Activated B cell treated with CpG ODN at 0.5 μM for 24 hours (primary cell): ENCODE measurements at places on chromosomes 16 and 17. TPM values are rescaled to one million over a fixed set of nuclear protein-coding genes. Genes with fewer than 3 reads are reported as not detected.

The NOD2 gene
- 2.9 and 3.7 TPM in 2 replicates for total RNA-seq

The MYH11 gene
- total RNA-seq = 0.17 and 0.58 TPM in 2 replicates

The YBX2 gene
- total RNA-seq = 0.16 TPM in 1 of 2 replicates, not detected in the other

The MYO15A gene
- 0.73 and 1.3 TPM in 2 replicates for total RNA-seq

DNA sequence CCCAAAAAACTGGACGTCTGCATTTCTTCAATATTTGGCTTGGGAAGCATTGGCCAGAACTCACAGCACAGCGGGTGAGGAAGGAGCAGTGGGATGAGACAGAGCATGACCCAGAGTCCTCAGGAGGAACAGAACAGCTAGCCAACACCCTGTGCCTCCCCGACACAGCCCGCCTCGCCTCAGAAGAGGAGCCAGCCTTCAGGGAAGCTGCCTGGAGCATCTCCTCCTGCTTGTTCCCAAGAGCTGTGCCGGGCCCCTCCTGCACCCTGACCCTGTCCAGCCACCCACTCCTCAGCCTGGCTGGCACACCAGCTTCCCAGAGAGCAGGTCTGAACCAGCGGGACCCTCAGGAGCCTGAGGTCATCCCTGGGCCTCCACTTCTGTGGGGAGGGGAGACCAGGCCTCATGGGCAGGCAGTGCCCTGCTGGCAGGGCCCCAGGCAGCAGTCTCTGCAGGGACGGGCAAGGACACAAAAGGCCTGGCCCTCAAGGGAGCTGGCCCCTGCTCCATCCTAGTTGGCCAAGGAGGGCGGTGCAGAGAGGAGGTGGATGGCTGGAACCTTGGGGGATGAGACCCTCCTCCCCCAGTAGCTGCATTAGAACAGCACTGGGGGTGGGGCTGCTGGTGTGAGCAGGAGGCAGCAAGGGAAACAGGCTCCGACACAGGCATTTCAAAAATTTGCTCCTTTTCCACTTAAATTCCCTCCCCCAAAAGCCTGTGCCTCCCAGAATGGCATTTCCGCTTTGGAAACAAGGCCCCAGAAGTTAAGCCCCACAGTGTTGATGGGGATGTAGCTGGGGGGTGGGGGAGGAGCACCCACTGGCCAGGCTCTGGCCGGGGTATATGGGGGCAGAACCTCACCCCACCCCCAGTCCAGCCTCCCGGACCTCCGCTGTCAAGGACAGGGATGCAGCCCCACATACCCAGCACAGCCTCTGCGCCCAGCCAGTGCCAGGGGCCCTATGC, 1.8 kb upstream of the BCAR1 start:
- peaks cover 12% of the 10 kb centered on the region for H3K4me1 ChIP-seq
- H3K27me3 ChIP-seq = peaks cover 54% of the 10 kb centered on the region

DNA sequence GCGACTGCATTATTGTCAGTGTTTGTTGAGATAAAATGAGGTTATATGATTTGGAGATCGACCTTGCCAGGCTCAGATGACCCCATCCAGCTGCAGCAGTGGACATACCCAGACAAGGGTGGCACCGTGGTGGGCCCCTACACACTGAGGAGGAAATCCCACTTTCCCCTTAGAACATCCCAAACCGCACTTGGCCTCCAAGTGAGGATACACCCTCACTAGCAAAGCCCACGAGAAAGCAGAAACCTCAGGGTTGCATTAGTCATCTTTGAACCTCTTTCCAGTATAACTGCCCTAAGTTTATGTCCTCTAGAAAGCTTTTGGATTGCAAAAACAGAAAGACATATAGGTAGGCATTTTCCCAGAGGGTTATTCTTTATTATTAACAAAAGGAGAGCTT, 101.5 kb downstream of the CLEC16A start:
- H3K4me1 ChIP-seq = no peaks in the 10 kb centered on the region
- H3K27me3 ChIP-seq = no peaks in the 10 kb centered on the region
- no peak overlapping the region for H3K27ac ChIP-seq
- peaks cover 81% of the 10 kb centered on the region for H3K36me3 ChIP-seq
- H3K4me3 ChIP-seq = no peak overlapping the region

DNA sequence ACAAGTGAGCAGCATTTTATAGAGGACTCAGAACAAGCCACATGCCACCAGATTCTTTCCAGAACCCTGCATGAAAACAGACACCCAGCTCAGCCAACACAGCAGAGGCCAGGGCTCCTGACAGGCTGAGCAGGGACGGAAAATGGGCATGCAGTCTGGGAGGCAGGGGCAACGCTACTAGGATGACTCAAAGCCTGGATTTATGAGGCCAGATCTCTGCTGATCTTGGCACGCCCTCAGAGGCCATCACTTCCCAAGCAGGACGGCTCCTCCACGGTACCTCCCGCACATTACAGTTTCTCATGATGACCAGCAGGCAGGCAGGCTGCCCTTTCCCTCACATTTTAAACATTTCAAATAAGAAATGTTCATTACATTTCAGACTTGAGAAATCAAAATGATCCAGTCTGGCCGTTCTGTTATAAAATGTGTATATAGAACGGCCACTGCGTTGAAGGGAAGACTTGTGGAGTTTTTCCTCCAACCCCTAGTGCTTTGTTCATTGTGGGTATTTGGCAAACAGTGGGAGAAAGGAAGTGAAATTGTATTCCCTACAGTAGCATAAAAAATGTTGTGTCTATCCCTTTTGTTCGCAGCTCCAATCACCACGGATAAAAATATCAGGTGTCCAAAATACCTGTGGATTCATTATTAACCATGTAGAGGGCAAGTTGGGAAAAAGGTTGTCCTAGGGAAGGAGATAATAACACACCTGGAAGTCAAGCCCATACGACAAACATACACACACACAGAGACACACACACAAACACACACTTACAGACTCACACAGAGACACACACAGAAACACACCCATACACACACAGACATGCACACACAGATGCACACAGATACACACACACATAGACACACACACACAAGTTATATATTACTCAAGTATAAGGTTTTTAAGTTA, 64.8 kb upstream of the ADAMTS18 start:
- H3K36me3 ChIP-seq = no peaks in the 10 kb centered on the region
- no peak for DNase-seq
- H3K4me1 ChIP-seq = no peaks in the 10 kb centered on the region
- H3K27ac ChIP-seq = no peak overlapping the region
- no peak overlapping the region for H3K4me3 ChIP-seq
- H3K27me3 ChIP-seq = no peaks in the 10 kb centered on the region

GRCh38 chr16:31273187-31273586, 13.4 kb downstream of the ITGAM start:
- peaks cover 17% of the 10 kb centered on the region for H3K4me1 ChIP-seq
- H3K27ac ChIP-seq = no peak overlapping the region
- H3K27me3 ChIP-seq = no peaks in the 10 kb centered on the region
- H3K4me3 ChIP-seq = no peak overlapping the region
- peaks cover 72% of the 10 kb centered on the region for H3K36me3 ChIP-seq
- DNase-seq = no peak

GRCh38 chr16:53053967-53054669, 673 bp upstream of the CHD9 start:
- no peaks in the 10 kb centered on the region for H3K27me3 ChIP-seq
- H3K4me1 ChIP-seq = peaks cover 39% of the 10 kb centered on the region
- no peak for DNase-seq
- H3K36me3 ChIP-seq = no peaks in the 10 kb centered on the region

DNA sequence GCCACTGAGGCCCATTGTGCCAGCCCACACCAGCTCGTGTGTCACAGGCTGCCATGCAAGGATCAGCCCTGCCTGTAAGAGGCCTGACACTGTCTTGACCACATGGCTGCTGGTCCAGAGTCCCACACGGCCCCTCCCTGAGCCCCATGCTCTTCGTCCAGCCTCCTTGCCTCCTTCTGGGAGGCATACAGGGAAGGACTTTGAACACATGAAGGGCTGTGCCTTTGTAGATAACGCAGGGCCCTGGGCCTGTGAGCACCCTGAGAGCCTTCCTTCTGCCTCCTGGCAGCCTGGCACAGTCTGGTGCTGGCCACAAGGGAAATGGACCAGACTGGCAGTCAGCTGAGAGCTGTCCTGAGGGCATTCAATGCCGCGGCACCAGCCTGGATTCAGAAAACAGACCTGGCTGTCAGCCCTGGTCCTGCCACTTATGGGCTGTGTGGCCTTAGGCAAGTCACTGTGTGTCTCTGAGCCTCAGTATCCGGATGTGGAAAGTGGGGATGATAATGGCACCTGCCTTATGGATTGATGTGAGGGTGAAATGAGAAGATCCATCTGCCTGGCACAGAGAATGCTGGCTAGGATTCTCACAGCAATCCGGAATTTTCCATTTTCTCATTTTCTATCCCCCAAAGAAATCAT, 19.2 kb upstream of the SPNS2 start:
- H3K36me3 ChIP-seq = no peaks in the 10 kb centered on the region
- DNase-seq = no peak
- no peak overlapping the region for H3K4me3 ChIP-seq
- H3K27me3 ChIP-seq = peaks cover 10% of the 10 kb centered on the region
- peaks cover 12% of the 10 kb centered on the region for H3K4me1 ChIP-seq
- H3K27ac ChIP-seq = no peak overlapping the region

DNA sequence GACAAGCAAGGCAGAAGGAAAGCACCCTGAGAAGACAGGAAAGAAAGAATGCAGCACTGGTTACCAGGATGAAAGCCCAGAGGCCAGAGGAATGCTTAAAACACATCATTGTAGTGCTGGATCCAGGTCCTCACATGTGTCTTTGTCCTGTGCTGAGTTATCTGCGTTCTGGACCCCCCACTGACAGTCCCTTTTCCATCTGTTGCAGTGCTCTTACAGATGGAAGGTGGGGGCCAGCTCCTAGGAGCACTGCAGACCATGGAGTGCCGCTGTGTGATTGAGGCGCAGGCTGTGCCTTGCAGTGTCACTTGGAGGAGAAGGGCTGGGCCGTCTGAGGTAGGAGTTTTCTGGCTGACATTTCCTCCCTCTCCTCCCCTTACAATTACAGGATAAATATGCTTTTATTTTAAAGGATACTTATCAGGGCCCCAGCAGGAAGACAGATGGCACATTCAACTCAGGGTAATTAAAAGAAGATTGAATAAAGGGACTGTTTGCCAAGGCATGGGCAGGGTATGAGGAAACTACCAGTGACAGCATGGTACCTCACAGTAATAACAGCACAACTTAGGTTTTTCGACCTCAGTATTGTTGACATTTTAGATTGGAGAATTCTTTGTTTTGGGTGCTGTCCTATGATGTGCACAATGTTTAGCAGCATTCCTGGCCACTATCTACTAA, 3.0 kb downstream of the EME1 start:
- peaks cover 29% of the 10 kb centered on the region for H3K36me3 ChIP-seq
- H3K4me1 ChIP-seq = peaks cover 20% of the 10 kb centered on the region
- H3K27me3 ChIP-seq = no peaks in the 10 kb centered on the region
- DNase-seq = no peak
- no peak overlapping the region for H3K4me3 ChIP-seq
- H3K27ac ChIP-seq = no peak overlapping the region

DNA sequence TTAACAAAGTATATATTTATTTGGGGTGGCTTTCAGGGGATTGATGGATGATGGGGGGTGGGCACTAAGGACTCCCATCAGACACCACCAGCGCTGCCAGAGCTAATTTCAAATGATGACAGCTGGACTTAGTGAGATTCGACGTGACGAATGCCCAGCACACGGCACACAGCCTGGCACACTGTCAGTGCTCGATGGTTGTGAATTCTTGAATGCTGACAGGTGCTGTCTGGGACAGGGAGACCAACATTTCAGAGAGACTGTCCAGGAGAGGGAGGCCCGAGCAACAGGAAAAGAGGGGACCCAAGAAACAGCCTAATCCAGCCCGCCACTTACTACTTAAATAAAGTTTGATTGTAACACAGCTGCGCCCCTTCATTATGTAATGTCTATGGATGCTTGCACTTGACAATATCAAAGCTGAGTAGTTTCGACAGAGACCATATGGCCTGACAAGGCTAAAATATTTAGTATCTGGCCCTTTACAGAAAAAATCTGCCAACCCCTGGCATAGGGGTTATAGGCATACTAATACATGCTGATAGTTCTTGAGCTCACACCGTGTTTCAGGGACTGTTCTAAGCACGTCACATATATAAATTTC, 6.2 kb upstream of the MPRIP start:
- no peaks in the 10 kb centered on the region for H3K27me3 ChIP-seq
- H3K27ac ChIP-seq = peak overlapping the region; percentile 78
- no peak for DNase-seq

DNA sequence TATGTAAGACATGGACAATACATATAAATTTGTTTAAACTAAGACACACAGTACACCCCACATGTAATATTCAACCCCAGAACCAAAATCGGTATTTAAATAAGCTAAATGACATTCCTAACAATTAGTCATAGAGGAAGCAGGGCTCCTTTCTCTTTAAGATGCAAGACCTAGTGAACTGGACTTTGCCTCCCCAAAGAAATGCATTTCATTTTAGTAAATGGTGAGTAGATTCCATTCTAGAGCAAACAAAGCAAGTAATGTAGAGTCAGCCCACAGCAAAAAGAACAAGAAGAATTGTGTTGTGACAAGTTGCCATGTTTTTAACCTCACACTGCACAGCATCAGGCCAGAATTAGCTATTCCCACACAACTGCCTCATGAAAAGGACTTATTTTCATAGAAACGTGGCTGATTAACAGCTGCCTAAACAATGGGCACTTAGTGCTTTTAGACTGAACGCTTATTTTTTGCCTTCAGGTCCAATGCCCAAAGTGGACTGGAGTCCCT, 14.4 kb downstream of the DNAJC7 start:
- H3K36me3 ChIP-seq = peaks cover 54% of the 10 kb centered on the region
- H3K4me1 ChIP-seq = peaks cover 16% of the 10 kb centered on the region
- no peak overlapping the region for H3K27ac ChIP-seq
- H3K4me3 ChIP-seq = no peak overlapping the region

- peaks cover 5% of the 10 kb centered on the region for H3K27me3 ChIP-seq
- no peaks in the 10 kb centered on the region for H3K36me3 ChIP-seq
- H3K4me1 ChIP-seq = no peaks in the 10 kb centered on the region
- H3K27ac ChIP-seq = no peak overlapping the region
Observed at GRCh38 chr17:14688134-14688533, 387.3 kb downstream of the HS3ST3B1 start.

- no peak overlapping the region for H3K27ac ChIP-seq
- H3K4me1 ChIP-seq = peaks cover 13% of the 10 kb centered on the region
Observed at GRCh38 chr16:66847533-66848067, 3.4 kb downstream of the CA7 start.

DNA sequence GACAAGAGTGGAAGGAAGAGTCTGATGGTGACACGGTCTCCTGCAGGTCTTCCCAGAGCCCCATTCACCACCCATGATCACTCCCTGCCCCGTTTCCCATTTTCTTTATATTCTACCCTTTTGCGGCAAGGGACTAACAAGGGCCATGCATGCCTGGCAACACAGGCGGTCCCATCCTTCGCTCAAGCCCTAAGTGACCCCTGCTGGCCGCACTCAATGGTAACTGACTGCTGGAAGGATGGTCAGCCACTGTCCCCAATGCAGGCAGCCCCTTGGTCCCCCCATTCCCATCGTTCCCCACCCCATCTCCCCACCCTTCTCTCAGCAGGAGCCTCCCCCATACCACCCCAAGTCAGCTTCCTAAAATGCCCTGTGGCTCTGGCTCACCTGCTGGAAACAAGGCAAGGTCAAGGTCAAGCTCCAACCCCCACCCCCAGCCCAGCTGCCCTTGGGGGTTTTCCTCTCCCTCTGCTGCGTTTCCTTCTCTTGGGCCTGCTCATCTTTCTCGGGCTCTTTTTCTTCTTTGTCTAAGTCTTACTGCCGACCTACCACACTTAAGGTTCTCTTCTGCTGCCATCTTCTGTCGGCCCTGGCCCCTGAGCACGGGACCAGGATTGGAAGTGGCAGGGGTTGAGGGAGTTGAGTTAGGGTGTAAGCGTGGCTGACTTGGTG, 116.0 kb downstream of the RPTOR start:
- peaks cover 52% of the 10 kb centered on the region for H3K4me1 ChIP-seq
- no peaks in the 10 kb centered on the region for H3K27me3 ChIP-seq
- H3K27ac ChIP-seq = no peak overlapping the region
- DNase-seq = no peak
- H3K4me3 ChIP-seq = no peak overlapping the region

- no peaks in the 10 kb centered on the region for H3K4me1 ChIP-seq
- H3K27me3 ChIP-seq = peaks cover 13% of the 10 kb centered on the region
- DNase-seq = no peak
- H3K27ac ChIP-seq = no peak overlapping the region
- H3K36me3 ChIP-seq = no peaks in the 10 kb centered on the region
Observed at GRCh38 chr17:2551928-2552327, 40.2 kb upstream of the METTL16 start.
